ENCODE measurements at places on chromosomes 2 and 18.

- H3K4me1 ChIP-seq, result no peaks in the 10 kb centered on the region
- no peak overlapping the region for H3K27ac ChIP-seq
- H3K4me3 ChIP-seq, result no peak overlapping the region
- no peaks in the 10 kb centered on the region for H3K27me3 ChIP-seq
- no peaks in the 10 kb centered on the region for H3K36me3 ChIP-seq
- no peak for DNase-seq
These were observed 267.6 kb downstream of the SRBD1 start for GRCh38 chr2:45343251-45344017.

GRCh38 chr2:33441235-33441810, 35.1 kb upstream of the RASGRP3 start:
- H3K4me3 ChIP-seq, result no peak overlapping the region
- no peaks in the 10 kb centered on the region for H3K4me1 ChIP-seq
- H3K27me3 ChIP-seq, result no peaks in the 10 kb centered on the region
- H3K36me3 ChIP-seq, result no peaks in the 10 kb centered on the region
- H3K27ac ChIP-seq, result no peak overlapping the region

GRCh38 chr18:57595347-57595746, 8.8 kb upstream of the FECH start:
- no peak overlapping the region for H3K27ac ChIP-seq
- peaks cover 15% of the 10 kb centered on the region for H3K36me3 ChIP-seq
- H3K4me1 ChIP-seq, result no peaks in the 10 kb centered on the region
- H3K4me3 ChIP-seq, result no peak overlapping the region
- no peak for DNase-seq
- no peaks in the 10 kb centered on the region for H3K27me3 ChIP-seq

- no peak overlapping the region for H3K4me3 ChIP-seq
- no peak overlapping the region for H3K27ac ChIP-seq
- no peak for DNase-seq
- H3K27me3 ChIP-seq, result no peaks in the 10 kb centered on the region
- H3K4me1 ChIP-seq, result no peaks in the 10 kb centered on the region
These were observed 1098.7 kb upstream of the FANCL start for GRCh38 chr2:59339837-59340207.

GRCh38 chr2:145157036-145157675, 637.2 kb upstream of the ZEB2 start:
- H3K27ac ChIP-seq, result no peak overlapping the region
- H3K4me3 ChIP-seq, result no peak overlapping the region
- DNase-seq, result no peak
- H3K27me3 ChIP-seq, result no peaks in the 10 kb centered on the region
- peaks cover 7% of the 10 kb centered on the region for H3K4me1 ChIP-seq
